NCI-H2107 (cell line): ENCODE measurements at places on chromosomes 5 and 9.

DNA sequence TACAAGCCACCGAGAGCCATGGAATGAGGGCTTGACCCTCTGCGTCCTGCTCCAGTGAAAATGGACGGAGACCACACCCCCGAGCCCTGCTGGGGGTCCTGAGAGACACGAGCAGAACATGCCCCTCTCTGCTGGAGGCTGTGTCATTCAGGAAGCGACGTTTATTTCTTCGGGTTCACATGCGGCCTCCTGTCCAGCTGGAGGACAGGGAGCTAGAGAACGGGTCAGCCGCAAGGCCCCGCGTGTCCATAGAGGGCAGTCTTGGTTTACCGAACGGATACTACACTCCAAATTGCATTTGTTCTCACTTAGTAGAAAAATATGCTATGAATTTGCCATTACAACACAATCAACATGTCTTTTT lies 36.1 kb downstream of the MRPL36 start:
- DNase-seq = no peak

- DNase-seq = no peak
These were observed 1.9 kb upstream of the ABO start for GRCh38 chr9:133276923-133277322.

DNA sequence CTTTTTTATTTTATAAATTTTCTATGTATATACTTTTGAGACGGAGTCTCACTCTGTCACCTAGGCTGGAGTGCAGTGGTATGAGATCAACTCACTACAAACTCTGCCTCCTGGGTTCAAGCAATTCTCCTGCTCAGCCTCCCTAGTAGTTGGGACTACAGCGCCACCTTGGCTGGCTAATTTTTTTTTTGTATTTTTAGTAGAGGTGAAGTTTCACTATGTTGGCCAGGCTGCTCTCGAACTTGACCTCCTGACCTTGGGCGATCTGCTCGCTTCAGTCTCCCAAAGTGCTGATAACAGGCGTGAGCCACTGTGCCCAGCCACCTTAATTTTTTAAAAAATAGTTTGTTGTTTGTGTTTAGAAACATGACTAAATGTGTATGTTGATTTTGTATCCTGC lies 76.6 kb downstream of the FBXO4 start:
- no peak for DNase-seq

DNA sequence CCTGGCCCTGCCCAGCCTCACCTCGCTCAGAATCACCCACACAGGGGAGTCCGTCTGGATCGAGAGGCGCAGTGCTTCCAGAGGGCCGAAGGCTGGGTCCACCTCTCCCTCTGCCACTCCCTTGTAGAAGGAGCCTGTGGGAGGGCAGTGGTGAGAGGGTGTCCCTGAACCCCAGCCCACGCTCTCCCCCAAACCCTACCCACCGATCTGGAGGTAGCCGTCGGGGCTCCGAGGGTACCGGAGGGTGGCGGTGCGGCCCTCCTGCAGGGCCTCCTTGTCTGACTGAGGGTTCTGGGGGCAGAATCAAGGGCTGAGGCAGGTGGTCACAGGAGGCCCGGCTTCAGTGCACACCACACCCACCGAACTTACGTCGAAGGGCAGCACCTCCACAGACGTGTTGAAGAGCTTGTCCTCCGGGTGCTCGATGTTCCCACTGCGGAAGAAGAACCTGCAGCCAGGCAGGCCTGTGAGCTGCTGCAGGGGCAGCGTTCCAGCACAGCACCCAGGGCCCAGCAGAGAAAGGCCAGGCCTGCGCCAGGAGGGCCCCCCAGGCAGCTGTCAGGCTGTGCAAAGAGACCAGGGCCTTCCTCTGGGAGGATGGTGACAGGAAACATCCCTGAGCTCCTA lies 4.5 kb downstream of the LTC4S start:
- DNase-seq = no peak

DNA sequence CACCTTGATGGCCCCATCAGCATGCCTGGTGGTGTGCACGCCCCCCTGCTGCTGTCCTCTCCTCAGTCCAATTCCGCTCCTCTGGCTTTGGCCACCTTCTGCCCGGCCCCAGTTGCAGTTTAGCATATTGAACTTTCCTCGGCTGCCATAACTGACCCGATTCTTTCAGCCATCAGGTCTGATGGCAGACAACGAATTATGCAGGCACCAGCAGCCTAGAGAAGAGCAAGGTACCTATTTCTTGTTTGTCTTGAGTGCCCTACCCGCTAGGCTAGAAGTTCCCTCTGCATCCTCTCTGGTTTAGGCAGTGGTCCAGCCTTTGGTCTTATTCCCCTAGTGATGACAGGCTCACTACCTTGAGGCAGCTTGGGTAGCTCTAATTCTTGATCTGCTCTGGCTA lies 43.0 kb upstream of the SLC25A51 start:
- no peak for DNase-seq

DNA sequence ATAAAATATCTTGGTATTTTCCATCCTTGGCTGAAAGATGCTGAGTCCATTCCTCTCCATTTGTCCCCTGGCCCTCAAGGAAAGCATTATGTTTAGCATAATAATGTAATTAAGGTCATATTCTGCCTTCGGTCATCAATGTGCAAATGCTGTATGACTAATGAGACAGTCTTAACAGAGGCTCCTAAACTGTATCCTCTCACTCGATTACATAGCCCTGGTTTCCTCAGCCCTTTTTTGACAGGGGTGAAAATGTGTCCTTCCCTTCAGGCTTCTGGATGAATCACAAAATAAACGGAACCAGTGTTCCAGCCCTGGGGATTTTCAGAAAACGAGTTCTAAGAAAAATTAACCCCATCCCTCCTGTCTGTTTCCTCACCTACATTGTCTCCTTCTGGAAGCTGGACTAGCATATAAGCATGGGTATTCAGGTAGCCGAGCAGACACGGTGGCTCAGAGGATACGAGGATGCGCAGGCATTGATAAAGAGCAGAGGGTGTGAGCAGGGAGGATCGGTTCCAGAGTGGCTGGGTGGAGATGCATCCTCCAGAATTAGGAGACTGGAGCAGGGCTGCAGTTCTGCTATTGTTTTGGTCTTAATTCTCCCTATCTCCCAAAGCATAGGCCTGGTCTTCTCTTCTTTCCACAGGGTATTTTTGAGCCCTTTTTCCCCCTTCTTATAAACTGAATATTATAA lies 742.9 kb downstream of the TLR4 start:
- DNase-seq = no peak
